ENCODE measurements at places on chromosomes 16 and 17.

GRCh38 chr16:23642246-23642774 lies 1.0 kb downstream of the DCTN5 start:
- no peak for DNase-seq

- no peak for DNase-seq
These were observed 77.9 kb upstream of the SDK2 start for GRCh38 chr17:73722165-73722564.

GRCh38 chr16:13168091-13168572 lies 266.7 kb downstream of the SHISA9 start:
- DNase-seq: no peak

GRCh38 chr16:1564325-1564724 lies 30.9 kb downstream of the TMEM204 start:
- DNase-seq: no peak

DNA sequence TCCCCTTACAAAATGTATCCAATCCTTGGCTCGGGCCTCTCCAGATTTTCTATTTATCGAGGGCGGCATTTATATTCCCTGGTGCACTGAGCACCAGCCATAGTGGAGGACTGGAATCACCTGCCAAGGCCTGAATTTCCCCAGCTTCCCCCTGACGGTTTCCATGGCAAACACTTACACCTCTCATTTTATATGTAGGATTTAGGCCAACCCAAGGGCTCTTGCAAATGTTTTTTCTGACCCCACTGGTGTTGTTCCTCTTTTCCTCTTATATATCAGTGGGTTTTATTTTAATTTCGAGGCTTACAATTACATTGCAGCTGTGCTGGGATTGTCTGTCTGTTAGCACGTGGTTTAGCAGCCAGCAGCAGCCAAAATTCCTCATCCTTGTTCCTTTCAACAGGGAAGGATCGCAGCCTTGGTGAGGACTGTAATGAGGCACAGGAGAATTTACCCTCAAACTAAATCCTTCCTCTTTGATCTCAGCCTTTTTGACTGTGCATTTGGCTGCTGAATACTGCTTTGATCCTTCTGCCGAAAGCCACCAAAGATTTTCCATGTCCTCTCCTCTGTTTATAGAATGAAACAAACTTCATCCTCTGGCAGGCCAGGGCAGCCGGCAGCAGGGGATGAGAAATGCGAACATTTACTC lies 26.5 kb upstream of the CES5A start:
- DNase-seq: no peak

GRCh38 chr17:39548494-39549225 lies 59.1 kb downstream of the NEUROD2 start:
- DNase-seq: no peak

- no peak for DNase-seq
These were observed 25.7 kb downstream of the STAT5A start for GRCh38 chr17:42313773-42314566.

- DNase-seq: no peak
These were observed 163.2 kb downstream of the SPECC1 start for GRCh38 chr17:20172376-20172775.

- DNase-seq: no peak
These were observed 17.4 kb upstream of the ZC3H18 start for GRCh38 chr16:88552815-88553214.

- no peak for DNase-seq
These were observed 759 bp downstream of the UBE2O start for GRCh38 chr17:76452127-76452659.

DNA sequence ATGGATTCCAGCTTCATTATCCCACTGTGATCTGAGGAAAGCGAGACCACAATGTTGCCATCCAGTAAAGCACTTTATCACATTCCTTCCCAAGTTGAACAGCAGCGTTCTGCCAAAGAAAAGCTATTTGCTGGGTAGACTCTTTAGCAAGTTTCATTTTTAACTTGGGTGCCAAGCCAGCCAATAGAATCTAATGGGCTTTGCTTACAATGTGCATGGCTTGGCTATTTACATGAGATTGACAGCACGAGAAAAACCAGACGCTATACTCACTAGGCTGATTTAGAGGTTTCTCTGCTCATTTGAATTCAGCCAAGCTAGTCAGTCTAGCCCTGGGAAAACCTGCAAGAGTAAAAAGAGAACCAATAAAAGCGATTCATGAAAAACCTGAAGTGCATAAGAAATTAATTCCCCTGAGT lies 108.9 kb downstream of the CDH13 start:
- DNase-seq: no peak

DNA sequence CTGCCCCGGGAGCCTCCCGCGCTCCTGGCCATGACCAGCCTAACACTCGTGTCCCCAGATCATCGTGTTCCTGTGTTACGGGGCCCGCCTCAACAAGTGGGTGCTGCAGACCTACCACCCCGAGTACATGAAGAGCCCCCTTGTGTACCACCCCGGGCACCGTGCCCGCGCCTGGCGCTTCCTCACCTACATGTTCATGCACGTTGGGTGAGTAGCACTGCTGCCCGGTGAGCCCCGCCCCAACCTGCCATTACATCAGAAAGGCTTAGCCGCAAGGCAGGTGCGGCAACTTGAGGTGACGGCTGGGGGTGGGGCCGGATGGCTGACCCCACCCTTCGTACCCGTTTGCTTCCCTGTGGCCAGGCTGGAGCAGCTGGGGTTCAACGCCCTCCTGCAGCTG lies 1.4 kb downstream of the RHBDL1 start:
- DNase-seq: no peak

- no peak for DNase-seq
These were observed 2.7 kb downstream of the FOXJ1 start for GRCh38 chr17:76138234-76138895.

DNA sequence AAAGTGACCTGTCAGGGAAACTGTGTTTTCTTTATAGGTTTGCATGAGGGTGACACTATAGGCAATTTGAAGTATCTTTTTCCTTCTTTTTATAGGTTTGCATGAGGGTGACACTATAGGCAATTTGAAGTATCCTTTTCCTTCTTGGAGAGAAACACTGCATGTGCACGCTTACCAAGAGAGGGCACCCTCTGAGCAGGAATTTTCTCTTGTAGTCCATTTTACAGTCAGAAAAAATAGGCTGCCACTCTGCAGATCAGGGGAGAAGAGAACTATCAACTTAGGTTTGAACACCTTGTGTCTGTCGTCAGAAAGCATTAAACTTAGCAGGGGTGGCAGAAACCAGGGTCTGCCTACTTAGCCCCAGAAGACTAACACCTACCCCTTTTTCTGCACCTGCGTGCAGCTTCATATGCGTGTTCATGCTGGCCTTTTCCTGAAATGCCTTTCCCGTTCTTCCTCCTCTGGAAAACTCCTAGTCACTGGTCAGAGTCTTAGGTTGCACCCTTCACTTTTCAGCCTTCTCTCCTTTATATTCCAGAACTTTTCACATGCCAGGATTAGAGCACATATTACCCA lies 16.4 kb upstream of the SMIM36 start:
- no peak for DNase-seq

DNA sequence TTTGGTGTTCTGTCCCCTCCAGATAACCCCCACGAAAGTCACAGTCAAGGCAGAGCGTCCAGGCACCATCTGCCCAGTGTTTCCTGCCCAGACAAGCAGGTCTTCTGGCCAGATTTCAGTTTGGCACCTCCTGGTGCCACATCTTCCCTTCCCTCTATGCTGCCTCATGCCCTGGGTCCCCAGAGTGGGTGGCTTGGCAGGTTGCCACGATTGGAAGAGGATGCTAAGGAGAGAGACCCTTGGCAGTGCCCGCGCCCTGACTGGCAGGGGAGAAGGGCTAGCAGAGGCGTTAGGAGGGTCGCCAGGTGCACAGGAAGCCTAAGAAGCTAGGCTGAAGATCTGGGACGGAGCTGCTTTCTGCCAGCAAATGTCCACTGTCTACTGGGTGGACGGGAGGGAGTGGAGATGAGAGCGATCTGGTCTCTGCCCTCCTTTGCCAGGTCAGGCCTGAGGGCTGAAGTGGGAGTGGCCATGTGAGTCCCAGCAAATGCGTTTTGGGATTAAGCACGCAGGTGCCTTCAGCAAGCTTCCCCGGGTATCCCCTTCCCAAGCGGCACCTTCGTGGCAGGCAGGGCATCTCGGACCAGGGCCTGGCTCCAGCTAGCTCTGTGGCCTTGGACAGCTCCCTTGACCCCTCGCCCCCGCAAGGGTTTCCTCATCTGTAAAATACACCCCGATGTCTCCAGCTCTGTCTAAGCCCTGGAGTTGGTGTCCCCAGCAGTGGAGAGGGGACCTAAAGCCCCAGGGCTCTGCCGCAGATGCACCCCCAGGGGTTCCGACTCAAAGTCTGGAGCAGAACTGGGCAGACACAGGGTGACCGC lies 13.4 kb upstream of the CD300A start:
- DNase-seq: no peak

DNA sequence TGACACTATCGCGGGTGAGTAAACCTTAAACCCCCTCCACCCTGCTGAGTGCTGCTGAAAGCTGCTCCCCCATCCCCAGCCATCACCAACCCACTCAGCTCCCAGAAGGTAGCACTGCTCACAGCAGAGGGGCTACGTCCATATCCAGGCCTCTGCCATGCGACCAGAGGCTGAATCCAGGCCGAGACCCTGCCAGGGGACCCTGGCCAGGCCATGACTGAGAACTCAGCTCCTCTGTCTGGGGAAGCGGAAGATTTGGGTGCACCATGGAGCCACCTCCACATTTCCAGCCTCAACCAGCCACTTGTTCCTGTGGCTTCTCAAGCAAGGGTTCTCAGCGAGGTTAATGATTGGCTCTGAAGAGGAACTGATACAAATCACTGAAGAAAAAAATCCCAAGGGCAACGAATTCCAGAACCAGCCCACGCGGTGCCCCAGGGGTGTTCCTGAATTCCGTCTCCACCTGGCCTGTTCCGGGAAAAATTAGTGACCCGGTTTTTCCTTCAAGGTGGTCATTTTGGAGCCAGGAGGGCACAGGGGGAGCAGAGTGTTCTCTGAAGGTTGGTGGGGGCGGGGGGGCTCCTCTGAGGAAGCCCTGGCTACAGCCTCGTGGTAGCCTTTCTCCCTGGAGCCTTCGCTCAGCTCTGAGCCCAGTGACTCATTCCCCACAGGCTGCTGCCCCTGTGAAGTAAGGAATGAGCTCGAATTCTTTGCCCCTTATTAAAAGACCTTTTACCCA lies 9.3 kb upstream of the SLC16A5 start:
- no peak for DNase-seq

- DNase-seq: no peak
These were observed 19.6 kb upstream of the QRICH2 start for GRCh38 chr17:76327696-76328095.

GRCh38 chr17:63946440-63947363 lies 14.6 kb upstream of the CD79B start:
- peak; percentile 19 for DNase-seq

DNA sequence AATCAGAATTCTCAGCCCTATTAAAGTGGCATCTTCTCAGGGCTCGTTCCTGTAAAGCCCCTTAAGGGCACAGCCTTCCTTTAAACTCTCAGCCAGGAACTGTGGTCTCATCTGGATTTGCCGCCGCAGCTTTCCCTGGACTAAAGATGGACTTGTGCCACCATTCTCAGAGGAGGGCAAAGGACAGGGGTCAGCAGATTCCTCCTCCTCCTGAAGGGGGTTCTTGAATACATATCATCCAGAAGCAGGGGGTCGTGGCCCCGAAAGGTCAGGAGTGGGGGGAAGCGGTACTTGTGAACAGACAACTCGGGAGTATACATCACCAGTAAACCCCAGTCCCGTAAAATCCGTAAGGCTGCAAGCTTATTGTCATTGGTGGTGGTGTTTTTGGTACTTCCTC lies 174.8 kb downstream of the RPTOR start:
- no peak for DNase-seq

DNA sequence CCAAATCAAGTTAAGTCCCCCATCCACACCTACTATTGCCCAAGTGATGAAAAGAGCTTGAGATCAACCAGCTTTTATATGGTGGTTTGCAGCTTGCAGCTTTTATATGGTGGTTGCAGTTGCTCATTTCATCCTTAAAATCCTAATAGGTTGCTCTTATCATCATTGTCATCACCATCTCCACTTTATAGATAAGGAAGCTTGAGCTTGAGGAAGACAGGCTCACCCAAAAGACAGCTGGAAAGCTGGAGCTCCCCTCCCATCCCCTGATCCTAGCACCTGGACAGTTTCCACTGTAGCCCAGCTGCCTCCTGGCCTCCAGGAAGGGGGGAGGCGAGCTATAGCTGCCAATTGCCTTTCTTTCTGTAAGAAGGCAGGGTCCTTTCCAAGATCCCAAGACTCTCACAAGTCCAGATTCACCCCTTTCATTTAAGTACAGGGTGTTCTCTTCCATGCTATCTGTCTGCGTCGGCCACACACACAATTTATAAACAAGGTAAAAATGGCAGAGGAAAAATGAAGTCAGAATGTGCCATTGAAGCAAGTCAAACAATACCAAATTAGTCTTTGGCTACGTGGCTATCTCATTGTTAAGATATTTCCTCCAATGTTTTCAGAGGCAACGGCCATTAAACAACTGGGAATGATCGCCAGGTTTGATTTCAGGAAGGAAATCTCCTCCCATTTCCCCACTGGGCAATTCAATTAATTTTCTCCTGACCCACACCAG lies 63.3 kb downstream of the PECAM1 start:
- no peak for DNase-seq

DNA sequence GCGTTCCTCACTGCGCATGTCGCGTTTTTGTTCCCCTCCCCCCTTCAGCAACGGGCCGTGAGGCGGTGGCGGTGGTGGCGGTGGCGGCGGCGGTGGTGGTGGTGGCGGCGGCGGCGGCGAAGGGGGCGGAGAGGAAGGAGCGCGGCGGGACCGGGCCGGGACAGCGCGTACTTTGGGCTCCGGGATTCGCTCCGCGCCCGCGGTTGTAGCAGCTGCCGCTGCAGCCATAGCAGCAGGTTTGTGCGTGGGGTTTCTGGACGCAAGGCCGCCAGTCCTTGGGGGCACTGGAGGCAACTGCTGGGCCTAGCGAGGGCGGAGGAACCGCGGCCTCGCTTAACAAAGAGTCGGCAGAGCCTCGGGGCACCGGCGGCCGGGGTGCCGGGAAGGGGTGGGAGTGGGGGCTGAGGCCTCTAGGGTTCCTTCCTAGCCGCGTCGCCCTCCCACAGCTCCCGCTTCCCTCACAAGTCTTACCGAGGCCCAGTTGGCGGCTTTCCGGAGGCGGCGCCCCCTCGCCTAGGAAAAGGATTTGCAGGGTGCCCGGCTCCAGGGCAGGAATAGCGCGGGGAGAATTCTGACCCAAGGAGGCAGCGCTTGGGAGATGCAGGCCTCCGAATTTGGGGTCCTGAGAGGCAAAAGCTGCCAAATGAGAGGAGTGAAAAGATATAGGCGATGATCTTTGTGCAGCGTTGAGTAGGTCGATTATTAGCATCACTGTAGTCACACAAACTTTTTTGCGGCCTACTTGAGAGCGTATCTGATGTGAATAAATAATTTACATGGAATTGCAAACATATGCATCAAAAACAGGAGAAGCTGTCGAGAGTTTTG lies at the start of gene DDX42:
Gene DDX42 (plus strand): TSS at position 30 of the 828 bp plus-strand sequence. CDS start 12,880 bp downstream, outside the sequence.
- peak; percentile 85 for DNase-seq

Measured in activated T-helper 1 cell treated with anti-CD3 and anti-CD28 coated beads, Interleukin-2, amount 50 U/mL, for 16 hours (primary cell).